ENCODE measurements at places on chromosomes 4 and X.

DNA sequence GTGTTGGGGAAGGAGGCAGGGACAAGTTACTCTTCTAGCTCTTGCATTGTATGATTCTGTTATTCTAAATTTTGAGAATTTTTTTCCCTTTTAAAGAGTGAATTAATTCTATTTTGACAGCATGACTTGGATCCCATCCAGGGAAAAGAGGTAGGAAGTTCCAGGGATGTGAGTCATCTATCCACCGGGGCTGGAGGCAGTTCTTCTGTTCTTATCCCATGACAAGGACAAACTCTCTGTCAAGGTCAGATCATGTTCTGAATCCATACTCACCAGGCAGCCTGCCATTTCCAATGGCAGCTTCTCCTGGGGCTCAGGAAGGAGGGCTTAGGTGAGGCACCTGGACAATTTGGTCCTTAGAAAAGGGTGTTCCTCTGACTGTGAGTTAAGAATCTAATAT is 132.0 kb upstream of the MED14 start:
- no peak for DNase-seq

- DNase-seq, result no peak
These were observed 62.7 kb downstream of the SHROOM2 start for GRCh38 chrX:9848718-9849479.

- DNase-seq, result no peak
These were observed 1.6 kb downstream of the MAPK10 start for GRCh38 chr4:86358257-86358656.

DNA sequence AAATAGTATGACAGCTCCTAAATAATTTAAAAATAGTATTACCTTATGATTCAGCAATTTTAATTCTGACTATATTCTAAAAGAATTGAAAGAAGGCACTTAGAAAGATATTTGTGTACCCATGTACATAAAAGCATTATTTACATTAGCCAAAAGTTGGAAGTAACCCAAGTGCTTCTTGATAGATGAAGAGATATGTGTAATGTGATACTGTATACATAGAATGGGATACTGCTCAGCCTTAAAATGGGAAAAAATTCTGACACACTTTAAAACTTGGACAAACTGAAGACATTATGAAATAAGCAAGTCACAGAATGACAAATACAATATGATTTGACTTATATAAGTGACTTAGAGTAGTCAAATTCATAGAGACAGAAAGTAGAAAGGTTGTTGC is 112.2 kb downstream of the IDS start:
- DNase-seq, result no peak

DNA sequence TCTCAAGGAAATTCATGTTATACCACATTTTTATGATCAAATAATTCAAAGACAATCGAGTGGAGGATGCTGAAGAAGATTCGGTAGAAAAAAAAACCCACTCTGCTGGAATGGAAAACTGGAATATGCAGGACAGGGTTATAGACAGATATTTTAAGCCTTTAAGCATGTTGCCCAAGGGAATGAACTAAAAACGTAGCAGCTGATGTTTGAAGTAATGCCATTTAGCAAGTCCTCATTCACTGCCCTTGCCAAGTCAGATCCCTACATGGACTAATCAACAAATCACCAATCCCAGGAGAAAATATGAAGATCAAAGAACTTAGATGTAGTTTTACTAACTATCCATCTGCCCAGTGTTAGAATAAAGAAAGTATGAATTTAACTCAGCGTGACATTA is 75.6 kb upstream of the ETNPPL start:
- no peak for DNase-seq

- DNase-seq, result no peak
These were observed 96.3 kb downstream of the TMA16 start for GRCh38 chr4:163590619-163591264.

DNA sequence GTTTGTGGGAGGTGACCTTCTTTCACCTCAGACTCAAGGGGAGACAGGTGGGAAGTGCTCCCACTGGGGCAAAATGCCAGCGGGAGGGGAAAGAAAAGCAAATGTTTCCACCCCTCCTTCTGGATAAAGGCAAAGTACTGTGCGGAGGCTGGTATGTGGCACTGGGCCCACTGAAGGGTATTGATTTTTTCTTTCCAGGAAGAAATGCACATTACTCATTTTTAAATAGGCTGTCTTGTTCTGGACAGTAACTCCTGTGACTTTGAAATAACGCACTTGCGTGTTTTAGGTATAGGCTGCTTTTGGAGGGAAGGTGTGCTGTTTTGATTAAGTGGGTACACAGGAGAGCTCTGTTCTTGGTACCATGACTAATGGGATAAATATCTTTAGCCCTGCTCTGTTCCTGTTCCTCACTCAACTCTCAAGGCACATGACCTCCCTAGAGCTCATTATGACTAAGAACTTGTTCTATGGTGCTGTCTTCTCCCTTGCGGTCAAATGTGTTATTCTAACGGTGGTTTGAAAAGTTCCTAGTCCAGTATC is 40.7 kb upstream of the MBTPS2 start:
- DNase-seq, result no peak

- DNase-seq, result no peak
These were observed 206.3 kb downstream of the SHROOM3 start for GRCh38 chr4:76641351-76641750.

- no peak for DNase-seq
These were observed 62.6 kb downstream of the COQ2 start for GRCh38 chr4:83221897-83222441.

DNA sequence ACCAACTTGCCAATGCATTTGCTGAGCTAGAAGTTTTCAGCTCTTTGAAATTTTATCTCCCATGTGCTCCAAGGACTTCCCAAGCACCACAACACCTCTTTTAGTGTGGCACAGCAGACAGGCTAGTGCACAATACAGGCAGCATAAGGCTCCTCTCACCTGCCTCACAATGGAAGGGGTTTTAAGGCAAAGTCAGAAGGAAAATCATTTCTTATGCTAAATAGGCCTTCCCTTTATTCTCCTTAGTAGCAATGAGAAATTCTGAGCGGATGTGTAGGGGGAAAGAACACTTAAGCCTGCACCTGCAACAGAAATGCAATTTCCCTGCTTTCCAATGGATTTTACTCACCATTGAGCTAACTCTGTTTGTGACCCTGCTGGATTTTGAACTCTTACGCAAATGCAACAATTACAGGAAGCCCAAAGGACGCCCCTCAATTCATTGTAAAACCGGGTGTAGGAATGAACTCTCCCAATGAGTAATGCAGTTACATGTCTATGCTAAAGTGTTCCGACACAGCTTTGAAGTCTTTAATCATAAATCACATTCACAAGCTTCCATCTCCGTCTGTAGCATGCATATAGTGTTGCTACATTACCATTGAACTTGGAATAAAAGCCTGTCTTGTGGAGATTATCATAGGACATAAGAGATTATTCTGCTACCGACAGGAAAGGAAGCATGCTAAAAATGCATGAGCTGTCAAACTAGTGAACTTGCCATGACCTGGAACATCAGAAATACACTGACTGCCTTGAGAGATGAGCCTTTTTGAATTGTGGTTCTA is 1084.9 kb downstream of the RPA4 start:
- DNase-seq, result no peak

DNA sequence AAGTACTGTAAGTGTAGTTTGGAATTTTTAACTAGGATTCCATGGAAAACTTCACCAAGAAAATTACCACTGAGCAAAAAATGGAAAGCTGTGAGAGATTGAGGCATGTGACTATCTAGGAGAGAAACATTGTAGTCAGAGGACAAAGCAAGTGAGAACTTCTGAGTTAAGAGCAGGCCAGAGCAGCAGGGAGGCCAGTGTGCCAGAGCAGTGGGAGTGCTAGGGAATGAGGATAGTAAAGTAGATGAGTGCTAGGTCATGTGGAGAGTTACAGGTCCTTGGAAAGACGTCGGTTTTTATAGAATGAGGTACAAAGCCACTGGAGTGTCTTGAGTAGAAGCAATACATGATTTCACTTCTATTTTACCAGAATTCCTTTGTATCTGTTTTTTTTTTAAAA is 52.7 kb upstream of the FAT4 start:
- DNase-seq, result no peak

- no peak for DNase-seq
These were observed 95.4 kb downstream of the NKX6-1 start for GRCh38 chr4:84403656-84404055.

DNA sequence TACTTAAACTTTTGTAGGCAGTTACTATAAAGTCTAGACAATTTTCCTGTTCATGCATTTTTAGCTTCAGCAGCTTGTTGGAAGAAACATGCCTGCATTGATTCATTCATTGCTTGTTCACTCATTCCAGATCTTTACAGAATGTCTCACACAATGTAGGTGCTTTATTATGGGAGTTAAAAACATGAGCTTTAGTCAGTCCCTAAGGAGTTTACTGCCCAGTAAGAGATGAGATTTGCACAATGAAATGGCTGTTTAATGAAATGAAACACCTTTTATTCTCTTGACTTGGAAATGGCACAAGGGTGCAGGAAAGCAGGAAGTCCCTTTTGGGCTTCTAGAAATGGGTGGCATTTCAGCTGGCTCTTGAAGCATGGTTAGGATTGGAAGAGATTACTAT is 2.9 kb downstream of the NOCT start:
- no peak for DNase-seq

DNA sequence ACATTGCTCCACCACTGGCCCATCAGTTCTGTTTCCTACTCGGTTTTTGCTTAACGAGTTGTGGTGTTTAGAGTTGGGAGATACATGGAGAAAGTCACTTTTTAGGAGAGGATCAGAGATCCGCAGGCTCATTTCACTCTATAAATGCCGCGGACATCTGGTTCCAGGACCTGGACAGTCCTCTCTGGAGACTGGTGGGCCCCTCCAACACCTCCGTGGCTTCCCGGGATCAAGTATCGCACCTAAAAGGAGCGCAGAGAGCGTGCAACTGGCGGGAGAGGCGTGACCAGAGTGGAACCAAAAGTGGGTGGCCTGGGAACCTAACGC is 9.9 kb upstream of the CLTRN start:
- DNase-seq, result no peak

GRCh38 chrX:49991758-49992157 is 69.4 kb downstream of the CLCN5 start:
- DNase-seq, result no peak

GRCh38 chr4:105145156-105145902 is 1.3 kb upstream of the TET2 start:
- no peak for DNase-seq

DNA sequence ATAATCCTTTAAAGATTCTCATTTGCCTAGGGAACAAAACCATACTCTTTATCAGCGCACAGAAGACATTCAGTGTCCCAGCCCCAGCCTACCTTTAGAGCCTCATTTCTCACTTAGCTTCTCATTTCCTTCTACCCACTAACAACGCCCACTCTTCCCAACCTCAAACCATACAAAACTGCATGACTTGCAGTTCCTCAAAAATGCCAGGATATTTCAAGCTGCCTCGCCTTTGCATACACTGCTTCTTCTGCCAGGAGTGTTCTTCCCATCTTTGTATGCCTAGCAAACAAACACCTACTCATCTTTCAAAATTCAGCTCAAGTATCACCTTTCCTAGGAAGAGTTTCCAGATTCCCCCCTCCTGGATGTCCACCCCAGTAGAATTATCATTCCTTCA is 129.9 kb upstream of the ADGRL3 start:
- no peak for DNase-seq

- DNase-seq, result no peak
These were observed 19.1 kb downstream of the GSX2 start for GRCh38 chr4:54118850-54119589.

DNA sequence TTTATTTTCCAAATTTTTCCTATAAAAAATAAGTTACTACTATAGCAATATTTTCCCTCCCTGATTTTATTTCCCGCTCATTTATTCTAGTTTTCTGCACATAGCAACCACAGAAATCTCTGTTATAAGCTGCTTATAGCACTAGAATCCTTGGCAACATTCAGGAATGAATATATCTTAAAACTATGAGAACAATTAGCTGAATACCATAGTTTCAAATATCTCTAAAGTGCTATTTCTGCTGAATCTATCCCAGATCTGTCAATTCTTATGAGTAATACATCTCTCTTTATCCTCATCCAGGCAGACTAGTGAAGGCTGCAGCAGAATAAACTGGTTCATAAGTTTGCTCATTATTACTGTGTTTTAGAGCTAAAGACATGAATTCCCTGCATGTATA is 622.9 kb upstream of the DIPK2B start:
- no peak for DNase-seq

DNA sequence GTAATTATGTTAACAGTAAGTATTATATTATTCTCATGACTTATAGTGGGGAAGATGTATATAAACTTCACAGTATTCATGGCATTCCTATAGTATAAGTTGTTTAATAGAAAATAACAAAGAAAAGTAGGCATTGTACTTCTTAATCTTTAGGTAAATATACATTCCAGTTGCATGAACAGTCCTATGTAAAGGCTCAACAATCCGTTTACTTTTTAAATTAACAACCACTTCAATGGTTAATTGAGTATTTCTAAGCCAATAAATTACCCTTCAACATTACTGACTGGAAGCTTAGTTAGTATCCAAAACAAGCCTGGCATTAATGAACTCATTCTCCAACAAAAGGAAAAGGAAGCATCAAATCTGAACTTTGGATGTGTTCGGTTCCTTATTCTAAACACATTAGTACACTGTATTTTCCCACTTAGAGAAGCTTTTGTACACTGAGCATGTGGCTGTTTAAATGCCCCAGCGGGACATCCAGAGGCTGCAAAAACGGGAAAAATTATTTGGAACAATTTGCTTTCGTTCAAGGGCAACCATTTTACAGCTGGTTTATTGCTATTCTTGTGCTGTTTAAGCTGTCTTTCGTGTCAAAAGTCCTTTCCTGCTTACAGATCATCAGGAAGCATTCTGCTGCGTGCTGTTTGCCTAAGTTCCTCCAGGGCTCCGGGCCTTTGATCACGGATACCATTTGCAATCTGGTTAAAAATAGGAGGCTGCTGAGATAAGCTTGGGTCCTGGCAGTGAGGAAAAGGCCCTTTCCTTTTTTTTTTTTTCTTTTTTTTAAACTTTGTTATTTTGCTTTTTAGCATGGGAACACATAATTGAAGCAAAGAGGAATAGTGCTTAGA is 460.3 kb downstream of the SPRY1 start:
- no peak for DNase-seq

DNA sequence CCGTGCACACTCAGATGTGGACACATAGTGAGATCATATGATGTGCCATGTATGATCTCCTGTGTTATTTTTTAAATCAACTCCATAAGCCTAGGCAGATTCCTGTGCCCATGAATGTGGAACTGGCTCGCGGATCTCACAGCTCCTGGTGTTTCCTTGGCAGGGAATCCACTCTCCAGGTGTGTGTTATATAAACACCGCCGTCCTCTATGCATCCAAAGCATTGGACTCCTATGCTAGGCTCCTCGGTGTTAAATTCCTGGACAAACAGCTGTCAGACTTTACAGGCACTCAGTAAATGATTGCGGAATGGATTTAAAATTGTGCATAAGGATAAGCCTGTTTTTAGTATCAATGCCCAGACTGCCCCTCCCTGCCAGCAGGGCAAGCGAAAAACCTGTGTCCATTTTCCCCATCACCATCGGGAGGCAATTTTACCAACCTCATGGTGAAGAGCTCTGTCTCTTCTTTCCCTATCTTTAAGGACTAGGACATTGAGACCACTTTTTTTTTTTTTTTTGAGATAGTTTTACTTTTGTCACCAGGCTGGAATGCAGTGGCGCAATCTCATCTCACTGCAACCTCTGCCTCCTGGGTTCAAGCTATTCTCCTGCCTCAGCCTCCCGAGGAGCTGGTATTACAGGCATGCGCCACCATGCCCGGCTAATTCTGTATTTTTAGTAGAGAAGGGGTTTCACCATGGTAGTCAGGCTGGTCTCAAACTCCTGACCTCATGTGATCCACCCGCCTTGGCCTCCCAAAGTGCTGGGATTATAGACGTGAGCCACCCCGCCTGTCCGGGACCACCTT is 23.6 kb upstream of the GPR78 start:
- no peak for DNase-seq

GRCh38 chrX:109783701-109784079 is 50.6 kb upstream of the ACSL4 start:
- DNase-seq, result no peak

Data from stimulated activated CD4-positive, alpha-beta T cell treated with anti-CD3 and anti-CD28 coated beads, Interleukin-1b, Interleukin-23, amount 100 ng/mL, for 4 hours (primary cell).